Gastroesophageal sphincter (tissue), 4 donors: ENCODE measurements at places on chromosomes 5 and 9.

DNA sequence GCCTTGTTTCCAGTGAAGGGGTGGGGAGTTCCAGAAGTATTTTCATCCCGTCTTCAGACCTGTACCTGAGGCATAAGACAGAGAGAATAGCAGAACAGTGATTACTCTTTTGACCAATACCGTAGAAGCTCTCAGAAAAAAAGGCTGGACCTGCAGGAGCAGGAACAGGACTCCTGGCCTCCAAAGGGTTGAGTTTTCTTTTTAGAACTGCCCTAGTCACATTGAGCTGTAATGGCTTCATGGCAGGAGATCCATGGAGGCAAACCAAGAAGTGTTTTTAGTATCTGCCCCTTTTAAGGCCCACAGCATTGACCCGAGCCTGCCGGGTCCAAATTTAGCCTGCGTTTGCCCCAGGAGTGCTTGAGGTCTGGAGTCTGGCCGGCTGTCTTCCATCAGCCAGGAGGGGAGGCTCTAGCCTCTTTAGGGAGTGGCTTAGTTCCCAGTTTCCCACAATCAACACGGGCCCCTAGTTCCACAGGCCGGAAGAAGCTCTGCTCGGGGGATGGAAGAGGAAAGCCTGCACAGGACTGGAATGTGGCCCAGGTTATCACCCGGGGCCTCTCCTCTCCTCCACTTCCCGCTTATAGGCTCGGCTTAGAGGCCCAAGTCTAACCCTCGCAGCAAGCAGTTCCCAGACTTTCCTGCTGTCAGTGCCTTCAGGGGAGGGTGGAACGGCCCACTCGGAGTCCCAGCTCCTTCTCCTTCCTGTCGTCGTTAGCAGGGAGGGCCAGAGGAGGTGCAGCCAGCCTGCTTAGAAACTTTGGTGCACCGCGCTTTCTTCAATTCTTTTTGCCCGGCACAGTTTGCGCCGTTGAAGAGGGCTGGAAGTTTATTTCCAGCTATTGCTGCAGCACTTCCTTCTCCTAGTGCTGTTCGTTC lies 80.7 kb downstream of the C9orf152 start:
- peak; percentile 74 for ATAC-seq

DNA sequence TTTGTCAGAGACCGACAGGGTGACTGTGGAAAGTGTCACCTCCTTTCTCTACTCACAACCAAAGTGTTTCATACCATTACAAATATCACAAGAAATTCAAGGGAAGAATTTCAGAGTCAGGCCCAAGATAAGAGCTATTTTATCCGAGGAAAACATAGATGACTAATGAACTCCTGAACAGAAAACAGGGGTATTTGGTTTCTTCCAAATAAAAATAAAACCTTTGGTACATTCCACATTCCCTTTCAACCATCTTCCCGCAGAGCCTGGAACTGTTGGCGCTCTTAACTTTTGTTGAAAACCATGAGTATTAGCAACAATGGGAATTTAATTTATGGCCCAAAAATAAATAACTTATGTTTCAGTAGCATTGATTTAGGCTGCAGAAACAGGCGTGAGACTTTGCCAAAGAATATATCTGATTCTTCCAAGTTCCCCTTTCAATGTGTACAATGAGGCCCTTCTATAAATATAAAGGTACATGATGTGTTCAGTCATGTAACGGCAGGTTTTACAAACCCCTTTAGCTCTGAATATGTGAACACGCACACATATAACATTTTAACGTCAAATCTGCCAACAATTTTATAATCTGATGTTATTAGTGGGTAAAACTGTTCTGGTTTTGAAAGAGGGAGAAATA lies 69.5 kb downstream of the RETREG1 start:
- no peak for ATAC-seq

GRCh38 chr5:58543723-58544122 lies 39.2 kb upstream of the RAB3C start:
- ATAC-seq, result no peak

DNA sequence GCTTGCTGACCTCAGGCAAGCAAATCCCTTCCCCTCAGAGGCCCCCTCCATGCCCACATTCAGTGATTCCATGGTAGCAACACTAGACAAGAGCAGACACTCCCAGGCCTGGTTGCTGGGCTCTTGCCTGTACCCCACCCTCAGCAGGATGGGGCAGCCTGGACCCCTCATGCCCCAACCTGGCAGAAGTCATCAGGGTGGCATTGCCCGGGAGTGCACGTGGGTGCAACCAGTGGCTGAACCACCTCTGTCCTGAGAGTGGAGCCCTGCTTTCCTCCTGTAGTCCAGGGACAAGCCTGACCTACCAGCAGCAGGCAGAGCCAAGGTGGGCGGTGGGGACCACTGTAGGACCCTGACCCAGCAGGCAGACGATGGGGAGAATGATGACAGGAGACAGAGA lies 65.8 kb upstream of the TBC1D2 start:
- no peak for ATAC-seq

DNA sequence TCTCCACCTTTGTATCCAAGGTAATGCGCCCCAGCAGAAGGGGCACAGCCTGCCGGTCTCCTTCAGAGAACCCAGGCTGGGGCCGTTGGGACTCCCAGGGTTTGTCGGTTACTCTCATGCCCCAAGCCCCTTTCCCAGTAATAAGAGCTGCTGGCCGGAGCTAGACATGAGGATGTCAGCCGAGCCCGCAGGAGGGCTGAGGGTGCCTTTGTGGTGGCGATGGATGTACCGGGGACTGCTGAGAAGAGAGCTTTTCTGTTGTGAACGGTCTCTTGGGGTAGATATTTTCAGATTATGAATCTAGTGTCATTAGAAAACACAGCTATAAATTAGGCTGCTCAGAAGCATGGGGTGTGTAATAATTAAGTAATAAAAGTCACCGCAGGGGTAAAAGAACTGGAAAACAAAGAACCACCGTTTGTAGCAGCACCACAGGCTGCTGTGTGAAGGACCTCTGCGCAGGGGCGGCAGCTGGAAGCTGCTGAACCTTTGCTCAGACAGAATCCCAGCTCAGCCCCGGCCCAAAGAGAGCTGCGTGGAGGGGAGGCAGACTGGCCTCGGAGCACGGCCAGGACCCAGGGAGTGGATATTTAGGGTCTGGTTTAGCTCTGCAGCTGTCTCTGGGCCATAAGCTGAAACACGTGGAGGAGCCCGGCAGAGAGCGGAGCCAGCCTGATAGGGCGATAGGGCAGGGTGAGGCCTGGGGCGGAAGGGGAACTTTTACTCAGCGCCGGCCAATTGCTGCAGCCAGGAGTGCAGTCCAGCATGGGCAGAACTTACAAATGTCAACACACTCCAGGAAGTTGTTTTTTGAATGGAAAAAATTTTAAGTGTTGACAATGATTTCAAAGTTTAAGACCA lies 50.5 kb upstream of the BARHL1 start:
- ATAC-seq, result no peak

DNA sequence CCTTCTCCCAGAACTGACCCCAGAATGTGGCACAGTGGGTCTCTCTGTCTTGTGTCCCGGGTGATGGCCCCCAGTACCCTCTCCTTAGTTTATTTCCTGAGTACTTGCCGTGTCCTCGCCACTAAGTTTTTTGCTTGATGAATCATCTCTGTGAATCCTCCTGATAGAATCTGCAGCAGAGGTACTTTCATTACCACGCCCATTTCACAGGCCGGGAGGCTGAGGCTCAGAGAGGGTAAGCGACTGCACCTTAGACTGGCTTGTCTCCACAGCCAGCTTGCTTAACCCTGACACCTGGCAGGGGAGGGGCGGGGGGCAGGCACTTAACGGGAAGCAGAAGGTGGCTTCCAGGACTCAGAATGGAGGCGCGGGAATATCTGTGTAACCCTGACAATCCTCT lies 7.9 kb upstream of the IER5L start:
- no peak for ATAC-seq

DNA sequence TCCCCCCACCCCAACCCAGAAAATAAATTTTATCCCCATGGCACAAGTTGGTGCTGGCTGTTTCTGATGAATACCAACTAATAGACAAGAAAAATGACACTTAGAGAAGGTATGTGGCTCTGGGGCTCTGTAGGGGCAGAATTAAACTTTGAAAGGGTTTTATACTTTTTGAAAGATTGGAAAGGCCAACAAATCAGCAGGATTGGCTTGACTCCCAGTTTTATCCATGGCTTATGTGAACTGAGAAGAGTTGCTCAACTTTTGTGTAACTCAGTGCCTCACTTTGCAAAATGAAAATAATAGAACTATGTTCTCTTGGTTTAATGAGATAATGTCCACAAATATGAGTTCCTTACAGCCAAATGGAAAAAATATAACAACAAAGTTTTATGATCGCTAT lies 288.9 kb upstream of the KIF2A start:
- no peak for ATAC-seq

DNA sequence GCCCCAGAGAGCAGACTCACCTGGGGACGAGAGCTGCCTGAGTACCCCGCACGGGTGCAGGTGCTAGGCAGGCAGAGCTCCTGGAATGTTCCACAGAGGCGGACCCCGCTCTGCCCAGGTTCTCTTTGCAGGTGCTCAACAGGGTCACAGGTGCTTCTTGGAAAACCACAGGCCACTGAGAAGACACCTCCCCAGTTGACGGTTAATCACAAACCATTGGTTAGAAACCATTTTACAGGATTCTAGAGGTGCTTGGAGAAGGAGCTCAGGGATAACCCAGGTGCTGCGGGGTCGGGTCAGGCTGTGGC lies 17.3 kb upstream of the SLC6A19 start:
- ATAC-seq, result no peak

DNA sequence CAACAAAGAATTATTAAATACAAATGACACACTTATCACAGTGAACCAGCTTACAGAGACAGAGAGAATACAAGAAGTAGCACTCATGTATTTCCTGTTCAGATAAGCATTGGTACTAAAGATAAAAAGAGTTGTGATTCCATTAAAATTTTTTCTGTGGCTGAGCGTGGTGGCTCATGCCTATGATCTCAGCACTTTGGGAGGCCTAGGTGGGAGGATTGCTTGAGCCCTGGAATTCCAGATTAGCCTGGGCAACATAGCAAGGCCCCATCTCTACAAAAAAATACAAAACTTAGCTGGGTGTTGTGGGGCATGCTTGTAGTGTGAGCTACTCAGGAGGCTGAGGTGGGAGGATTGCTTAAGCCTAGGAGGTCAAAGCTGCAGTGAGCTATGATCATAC lies 32.9 kb downstream of the FCHO2 start:
- no peak for ATAC-seq

DNA sequence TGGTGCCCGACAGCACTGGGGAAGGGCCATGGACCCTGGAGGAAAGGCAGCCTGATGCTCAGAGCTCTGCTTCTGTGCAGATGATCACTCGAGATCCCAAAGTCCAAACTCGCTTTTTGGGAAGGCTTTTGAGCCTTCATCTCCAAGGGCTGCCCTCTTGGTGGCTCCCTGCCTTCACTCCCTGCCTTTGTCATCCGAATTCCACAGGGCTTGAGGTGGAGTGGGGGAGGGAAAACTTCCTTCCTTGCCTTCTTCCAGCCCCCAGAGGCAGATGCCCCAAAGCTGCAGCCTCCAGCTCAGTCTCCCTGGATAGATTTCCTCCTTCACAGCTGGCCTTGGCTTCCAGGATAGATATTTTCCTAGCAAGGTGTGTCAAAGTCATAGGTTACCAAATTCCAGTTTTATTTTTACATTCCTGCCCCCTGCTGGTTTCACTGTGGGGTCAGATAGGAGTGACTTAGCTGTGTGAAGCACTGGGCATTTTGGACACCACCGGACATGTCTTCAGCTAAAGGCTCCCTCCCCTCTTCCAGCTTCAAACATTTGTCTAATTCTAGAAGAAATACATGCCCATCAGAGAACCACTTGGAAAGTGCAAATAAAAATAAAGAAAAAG lies 268.2 kb downstream of the HSPA4 start:
- no peak for ATAC-seq

- ATAC-seq, result no peak
Measured at GRCh38 chr9:83538890-83539238, 663 bp upstream of the FRMD3 start.

- no peak for ATAC-seq
Measured at GRCh38 chr9:104078596-104078995, 15.5 kb upstream of the SMC2 start.

DNA sequence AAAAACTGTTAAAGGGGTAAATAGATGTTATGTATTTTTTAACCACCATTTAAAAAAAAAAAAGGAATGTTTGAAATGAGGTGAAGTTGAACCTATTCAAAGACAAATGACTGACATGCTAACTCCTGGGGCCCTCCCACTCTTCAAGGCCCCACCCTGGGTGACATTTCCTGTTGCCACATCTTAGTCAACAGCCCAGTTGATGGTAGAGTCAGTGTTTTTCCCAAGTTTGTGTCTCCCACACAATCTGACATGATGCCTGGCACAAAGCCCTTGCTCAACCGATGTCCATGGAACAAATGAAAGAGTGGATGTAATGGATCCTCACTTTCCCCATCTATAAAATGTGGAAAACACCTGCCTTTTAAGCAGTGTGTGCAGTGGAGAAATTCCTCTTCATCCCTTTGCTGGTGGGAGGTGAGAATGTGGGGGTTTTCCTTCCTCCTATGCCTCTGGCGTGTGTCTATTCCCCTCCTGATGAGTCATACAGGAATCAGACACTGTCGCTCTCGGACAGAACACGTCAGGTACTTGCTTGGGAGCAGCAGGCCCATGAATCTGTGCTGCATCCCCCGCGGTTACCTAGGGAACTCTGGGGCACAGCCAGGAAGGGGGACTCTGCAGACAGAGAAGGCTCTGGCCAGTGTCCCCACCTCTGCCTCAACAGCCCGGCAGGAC lies 13.7 kb upstream of the ADRA1B start:
- ATAC-seq, result no peak

DNA sequence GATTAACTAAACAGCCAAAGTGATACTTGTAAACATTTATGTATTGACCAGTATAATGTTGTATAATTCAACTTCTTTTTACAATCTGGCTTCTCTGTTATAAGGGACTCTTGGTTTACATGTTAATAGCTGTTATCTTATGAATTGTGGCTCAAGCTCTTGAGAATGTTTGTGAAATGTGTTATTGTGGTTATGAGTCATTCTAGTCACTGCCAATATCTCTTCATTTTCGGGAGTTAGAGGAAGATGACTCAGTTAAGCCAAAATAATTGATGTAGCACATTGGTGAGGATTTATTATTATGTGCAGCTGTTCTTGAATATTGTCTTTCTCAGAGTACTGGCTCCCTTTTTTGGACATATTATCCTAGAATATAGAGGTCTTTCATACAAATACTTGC lies 655.2 kb upstream of the RIOK2 start:
- ATAC-seq, result peak; percentile 63

- ATAC-seq, result no peak
Measured at GRCh38 chr5:134086225-134086942, 28.1 kb upstream of the TCF7 start.

DNA sequence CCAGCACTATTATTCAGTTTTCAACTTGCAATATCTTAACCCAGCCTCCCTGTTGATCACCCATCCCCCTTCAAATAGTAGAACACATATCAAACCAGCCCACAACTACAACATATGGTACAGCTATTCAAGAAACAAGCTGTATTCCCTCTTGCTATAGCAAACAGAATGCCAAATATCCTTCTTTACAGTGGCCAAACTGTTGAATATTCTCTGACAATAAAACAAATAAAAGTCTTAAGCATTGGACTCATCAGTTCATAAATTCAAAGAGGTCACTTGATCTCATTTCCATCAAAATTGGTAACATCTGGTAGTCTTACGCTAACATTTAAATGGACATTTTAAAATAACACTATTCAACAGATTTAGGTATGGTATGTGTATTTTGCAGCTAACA lies 350.8 kb downstream of the EFNA5 start:
- no peak for ATAC-seq

- no peak for ATAC-seq
Measured at GRCh38 chr5:154365823-154366222, 80.0 kb upstream of the SAP30L start.

- peak; percentile 91 for ATAC-seq
Measured at GRCh38 chr9:21070171-21070571, 7.6 kb downstream of the IFNB1 start.

- no peak for ATAC-seq
Measured at GRCh38 chr5:162800301-162800700, 637.1 kb upstream of the CCNG1 start.
